ENCODE measurements at places on chromosomes 3 and 15.

- no peak for DNase-seq
Observed at GRCh38 chr3:94303266-94303665, 240.4 kb downstream of the NSUN3 start.

DNA sequence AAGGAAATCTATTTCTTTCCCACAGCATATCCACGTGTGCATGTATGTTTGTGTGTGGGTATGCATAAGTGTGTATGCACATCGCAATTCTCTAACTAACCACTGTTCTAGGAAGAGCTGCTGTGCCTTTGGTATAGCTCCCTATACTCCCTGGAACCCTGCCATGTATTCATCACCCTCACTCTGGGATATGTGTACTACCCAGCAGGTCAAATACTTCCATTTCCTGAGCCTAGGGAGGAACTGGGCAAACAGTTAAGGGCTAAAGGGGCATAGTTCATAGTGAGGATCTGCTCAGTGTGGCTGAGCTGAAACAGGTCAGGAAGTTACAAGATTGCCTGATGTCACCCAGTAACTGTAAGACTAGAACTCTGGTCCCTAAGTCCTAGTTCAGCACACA lies 260.4 kb downstream of the RPLP1 start:
- no peak for DNase-seq

- no peak for DNase-seq
Observed at GRCh38 chr3:185933374-185934173, 4.2 kb downstream of the TRA2B start.

DNA sequence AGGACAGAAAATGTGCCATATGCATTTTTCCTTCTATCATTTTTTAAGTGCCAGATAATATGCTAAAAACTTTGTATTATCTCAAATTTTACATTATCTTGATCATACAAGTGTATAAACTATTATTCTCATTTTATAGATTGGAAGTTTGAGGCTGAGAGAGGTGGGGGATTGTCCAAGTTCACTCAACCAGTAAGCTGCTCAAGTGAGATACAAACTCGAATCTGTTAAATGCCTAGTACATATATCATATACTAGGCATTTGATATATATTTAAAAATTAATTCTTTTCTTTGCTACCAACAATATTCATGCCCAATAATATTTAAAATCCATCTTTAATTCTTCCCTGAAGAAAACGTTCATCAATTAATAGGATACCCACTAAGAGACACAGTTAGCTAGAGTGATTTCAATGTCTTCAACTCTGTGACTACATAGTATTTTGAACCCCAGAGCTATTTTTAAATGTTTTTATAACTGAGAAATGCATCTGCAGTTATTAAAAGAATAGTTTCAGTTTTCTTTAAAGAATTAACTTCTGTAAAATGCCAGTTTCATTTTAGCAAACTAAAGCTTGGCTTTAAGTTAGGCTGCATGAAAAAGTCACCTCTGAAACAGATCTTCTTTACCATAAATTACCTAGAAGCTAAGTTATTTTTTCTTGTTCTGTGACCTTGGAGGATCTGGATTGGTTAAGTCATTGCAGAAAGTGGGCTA lies 40.4 kb downstream of the IQCB1 start:
- no peak for DNase-seq

GRCh38 chr15:71250936-71251583 lies 135.8 kb downstream of the THSD4 start:
- DNase-seq = no peak

- no peak for DNase-seq
Observed at GRCh38 chr3:143314251-143315093, 194.9 kb downstream of the CHST2 start.

DNA sequence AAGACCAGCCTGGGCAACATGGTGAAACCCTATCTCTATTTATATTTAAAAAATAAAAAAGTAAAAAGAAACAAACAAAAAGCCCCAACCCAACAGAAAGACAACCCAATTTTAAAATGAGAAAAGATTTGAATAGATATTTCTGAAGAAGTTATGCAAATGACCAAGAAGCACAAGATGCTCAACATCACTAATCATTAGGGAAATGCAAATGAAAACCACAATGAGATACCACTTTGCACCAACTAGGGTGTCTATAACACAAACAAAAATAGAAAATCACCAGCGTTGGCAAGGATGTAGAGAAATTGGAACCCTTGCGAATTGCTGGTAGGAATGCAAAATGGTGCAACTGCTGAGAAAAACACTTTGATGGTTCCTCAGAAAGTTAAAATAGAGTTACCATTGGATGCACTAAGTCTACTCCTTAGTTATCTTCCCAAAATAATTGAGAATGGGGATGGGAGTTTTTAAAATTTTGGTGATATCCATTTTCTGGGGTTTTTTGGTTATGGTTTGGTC lies 45.8 kb upstream of the CCNB2 start:
- DNase-seq = no peak

DNA sequence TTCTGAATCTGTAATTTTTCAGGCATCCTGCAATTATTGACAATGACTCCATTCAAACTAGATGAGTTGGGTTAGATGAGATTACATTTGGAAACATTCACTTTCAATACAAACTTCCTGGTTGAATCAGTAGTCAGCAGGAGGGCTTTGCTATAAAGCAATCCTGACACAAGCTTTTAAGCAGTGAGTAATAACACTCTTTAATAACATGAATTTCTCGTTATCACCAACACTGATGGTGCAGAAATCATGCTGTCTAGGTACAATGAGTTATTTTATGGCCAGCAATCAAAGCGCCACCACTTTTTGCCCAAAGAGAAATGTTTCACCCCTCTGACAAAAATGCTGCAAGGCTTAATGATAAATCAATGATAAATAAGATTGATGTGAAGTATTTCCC lies 474.8 kb upstream of the CNTN4 start:
- DNase-seq = no peak
